ENCODE measurements at places on chromosomes 11 and 22. TPM values are rescaled to one million over a fixed set of nuclear protein-coding genes. Genes with fewer than 3 reads are reported as not detected.

OR4A16 gene
- not detected for total RNA-seq

PRRG4 gene
- total RNA-seq = 0.17 TPM

OR56A1 gene
- total RNA-seq = not detected

NAV2 gene
- 9.0 TPM for total RNA-seq

GAS2 gene
- 2.6 TPM for total RNA-seq

FGF4 gene
- not detected for total RNA-seq

NRXN2 gene
- 0.73 TPM for total RNA-seq

MYBPC3 gene
- 0.46 TPM for total RNA-seq

DNA sequence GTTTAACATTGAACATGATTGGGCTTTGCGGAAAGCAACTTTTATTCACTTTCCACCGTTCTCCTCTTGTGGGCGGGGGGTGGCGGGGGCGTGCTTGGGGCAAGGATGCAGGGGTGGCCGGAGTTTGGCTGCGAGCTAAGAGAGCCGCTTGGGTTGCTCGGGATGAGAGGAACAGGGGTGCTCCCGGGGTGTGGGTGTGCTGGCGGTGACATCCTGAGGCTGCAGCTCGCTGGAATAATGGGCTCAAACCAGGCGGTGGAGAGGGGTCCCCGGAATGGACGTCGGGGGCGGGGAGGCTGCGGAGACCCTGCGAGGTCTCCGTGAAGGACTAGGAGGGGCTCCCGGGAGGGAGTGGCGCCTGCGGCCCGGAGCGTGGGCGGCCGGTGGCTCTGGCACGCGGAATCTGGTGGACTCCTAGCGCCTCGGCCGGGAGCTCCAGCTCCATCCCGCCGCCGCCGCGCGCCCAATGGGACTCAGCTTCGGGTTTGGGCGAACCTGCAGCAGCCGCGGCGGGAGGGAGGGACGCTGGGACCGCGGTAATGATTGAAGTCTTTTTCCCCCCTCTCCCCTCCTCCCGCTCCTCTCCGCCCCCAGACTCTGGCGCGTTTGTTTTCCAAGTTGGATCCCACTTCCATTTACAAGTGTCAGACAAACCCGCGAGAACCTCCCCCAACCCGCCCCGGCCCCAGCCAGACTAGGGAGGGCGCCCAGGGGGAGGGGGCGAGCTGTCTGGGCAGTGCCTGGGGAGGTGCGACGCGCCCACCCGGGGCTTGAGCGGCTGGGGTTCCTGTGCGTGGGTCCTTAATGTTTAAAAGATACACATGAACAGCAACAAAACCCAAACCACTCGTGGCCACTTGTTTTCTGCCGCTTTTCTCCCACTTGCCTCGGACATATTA lies 2.0 kb downstream of the FAT3 start:
- peaks cover 49% of the 10 kb centered on the region for H3K27me3 ChIP-seq
- no peak overlapping the region for H3K4me3 ChIP-seq
- DNase-seq = no peak
- no peaks in the 10 kb centered on the region for H3K36me3 ChIP-seq
- H3K27ac ChIP-seq = no peak overlapping the region
- H3K4me1 ChIP-seq = no peaks in the 10 kb centered on the region

- peaks cover 42% of the 10 kb centered on the region for H3K4me1 ChIP-seq
- no peak for DNase-seq
- peak overlapping the region; percentile 86 for H3K4me3 ChIP-seq
- H3K27ac ChIP-seq = peak overlapping the region; percentile 66
- peaks cover 3% of the 10 kb centered on the region for H3K36me3 ChIP-seq
Measured at GRCh38 chr11:47981667-47982404, 1.5 kb downstream of the PTPRJ start.

DNA sequence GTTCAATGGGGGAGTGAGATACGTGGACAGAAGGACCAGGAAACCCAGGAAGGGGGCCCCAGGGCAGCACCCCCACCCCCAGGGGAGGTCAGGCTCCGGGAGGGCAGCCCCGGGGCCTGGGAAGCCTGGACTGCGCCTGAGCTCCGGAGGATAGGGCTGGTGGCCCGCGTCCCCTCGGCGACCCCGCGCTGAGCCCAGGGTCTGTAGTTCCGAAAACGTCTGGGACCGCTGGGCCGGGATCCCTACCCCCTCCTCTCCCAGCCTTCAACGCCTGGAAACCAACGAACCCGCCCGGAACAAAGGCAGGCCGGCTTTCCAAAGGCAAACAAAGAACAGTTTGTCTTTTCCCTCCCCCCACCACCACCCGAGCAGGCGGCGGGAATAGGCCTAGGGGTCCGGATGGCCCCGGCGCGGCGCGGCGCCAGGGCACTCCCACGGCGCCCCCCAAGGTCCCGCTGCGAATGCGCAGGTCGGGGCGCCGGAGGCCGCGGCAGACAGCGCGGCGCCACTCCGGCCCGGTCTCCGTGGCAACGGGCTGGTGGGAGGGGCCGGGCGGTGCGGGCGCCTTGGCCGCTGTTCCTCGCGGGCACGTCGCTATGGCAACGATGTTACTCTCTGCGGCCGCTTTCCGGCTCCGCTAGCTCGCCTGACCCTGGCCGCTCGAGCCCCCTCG lies 58.5 kb downstream of the IGLL1 start:
- DNase-seq = peak; percentile 80
- H3K4me1 ChIP-seq = peaks cover 6% of the 10 kb centered on the region
- no peak overlapping the region for H3K27ac ChIP-seq
- H3K4me3 ChIP-seq = peak overlapping the region; percentile 69
- H3K36me3 ChIP-seq = no peaks in the 10 kb centered on the region

- H3K4me3 ChIP-seq = no peak overlapping the region
- no peak overlapping the region for H3K27ac ChIP-seq
- DNase-seq = no peak
- H3K36me3 ChIP-seq = no peaks in the 10 kb centered on the region
- H3K4me1 ChIP-seq = no peaks in the 10 kb centered on the region
Measured at GRCh38 chr11:122030286-122030685, 85.7 kb downstream of the BLID start.

DNA sequence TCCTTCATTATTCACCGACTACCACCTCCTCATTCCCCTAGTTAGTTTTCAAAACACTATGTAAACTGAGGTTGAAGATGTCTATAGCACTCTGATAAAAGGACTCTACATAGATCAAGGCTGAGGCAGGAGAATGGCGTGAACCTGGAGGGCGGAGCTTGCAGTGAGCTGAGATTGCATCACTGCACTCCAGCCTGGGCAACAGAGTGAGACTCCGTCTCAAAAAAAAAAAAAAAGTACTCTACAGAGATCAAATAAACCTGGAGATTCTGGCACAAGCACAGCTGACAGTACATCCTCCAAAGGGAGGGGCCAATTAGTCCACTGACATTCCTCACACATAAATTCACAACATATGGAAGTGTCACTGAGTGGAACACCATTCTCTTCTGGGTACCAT lies 31.0 kb downstream of the TSG101 start:
- H3K27ac ChIP-seq = peak overlapping the region; percentile 70
- H3K4me1 ChIP-seq = peaks cover 14% of the 10 kb centered on the region
- H3K36me3 ChIP-seq = peaks cover 76% of the 10 kb centered on the region
- H3K27me3 ChIP-seq = no peaks in the 10 kb centered on the region
- no peak overlapping the region for H3K4me3 ChIP-seq

- peaks cover 97% of the 10 kb centered on the region for H3K4me1 ChIP-seq
- H3K4me3 ChIP-seq = no peak overlapping the region
- H3K36me3 ChIP-seq = peaks cover 35% of the 10 kb centered on the region
- no peak for DNase-seq
Measured at GRCh38 chr11:128711136-128711535, 17.3 kb downstream of the FLI1 start.

DNA sequence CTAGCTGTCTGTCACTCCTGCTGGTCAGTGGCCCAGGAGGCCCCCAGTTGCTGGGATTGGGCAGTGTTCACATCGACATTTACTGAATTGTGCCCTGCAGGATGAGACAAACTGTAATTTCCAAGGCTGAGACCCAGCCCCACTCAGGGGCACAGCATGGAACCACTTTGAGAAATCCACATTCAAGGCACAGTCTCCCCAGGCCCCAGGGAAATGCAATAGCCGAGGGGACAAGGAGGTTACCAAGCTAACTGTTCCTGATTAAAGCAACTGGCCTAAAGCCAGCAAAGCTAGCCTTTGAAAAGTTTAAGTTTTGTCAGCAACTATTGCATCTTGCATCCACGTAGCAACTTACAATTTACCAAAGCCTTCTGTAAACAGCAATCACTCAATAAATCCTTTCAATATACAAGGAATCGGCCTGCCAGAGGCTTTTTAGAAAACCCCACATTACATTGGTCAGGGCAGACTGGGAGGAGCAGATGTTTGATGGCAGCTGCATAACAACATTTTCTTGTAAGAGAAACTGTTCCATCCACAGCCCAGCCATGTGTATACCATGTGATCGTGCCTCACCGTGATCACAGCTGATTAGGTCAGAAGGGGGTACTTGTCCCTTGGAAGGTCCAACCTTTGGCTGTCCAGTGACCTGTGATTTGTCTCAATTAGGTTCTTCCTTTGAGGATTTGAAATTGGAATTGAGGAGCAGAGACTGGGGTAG lies 103.9 kb downstream of the TENM4 start:
- no peak overlapping the region for H3K27ac ChIP-seq
- no peaks in the 10 kb centered on the region for H3K36me3 ChIP-seq
- no peak overlapping the region for H3K4me3 ChIP-seq
- H3K4me1 ChIP-seq = no peaks in the 10 kb centered on the region

DNA sequence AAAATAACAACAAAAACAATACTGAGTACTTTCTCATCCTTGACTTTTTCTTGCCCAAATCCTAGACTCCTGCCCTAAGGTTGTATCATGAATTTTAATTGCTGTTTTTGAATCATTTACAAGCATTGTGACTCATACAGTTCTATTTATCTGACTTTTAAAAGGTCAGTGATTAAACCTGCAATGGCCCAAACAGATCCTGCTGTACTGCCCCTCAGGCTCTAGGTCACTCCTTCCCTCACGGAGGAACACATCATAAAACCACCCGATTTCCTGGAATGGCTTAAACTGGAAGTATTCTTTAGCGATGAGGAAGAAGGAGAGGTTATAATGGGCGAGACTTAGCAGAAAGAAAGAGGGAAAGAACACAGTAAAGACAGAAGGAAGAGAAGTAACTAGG lies 12.3 kb downstream of the ARFGAP3 start:
- DNase-seq = no peak
- no peaks in the 10 kb centered on the region for H3K27me3 ChIP-seq
- peaks cover 54% of the 10 kb centered on the region for H3K36me3 ChIP-seq

DNA sequence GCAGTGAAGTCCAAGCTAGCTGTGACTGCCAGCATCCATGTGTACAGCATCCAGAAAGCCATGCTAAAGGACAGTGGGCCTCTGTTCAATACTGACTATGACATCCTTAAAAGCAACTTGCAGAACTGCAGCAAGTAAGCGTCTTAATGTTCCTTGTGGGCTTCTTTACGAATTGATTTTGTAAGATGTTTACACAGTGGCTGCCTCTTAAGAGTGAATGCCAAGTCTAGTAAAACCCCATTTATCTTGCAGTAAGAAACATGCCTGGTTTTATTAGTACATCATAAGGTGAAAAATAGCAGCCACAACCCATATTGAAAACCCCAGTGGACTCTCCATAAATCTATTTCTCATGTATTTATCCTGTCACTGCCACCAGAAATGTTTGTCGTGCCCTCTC lies 20.5 kb downstream of the POLD3 start:
- no peak for DNase-seq
- H3K36me3 ChIP-seq = peaks cover 30% of the 10 kb centered on the region
- H3K4me3 ChIP-seq = no peak overlapping the region

DNA sequence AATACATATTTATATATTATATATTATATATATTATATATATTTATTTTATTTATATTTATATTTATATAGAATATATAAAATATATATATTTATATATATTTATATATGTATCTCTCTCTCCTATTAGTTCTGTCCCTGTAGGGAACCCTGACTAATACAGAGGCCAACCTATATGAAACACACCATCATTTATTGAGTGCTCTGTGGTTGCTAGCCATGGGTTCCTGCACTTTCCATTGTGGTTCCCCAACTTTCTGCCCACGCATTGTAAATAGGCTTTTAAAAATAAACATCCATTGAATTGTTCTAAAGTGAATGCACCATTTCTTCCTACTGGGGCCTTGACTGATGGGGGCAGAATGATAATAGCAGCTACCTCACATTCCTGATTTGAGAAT lies 93.8 kb upstream of the SESN3 start:
- no peak overlapping the region for H3K4me3 ChIP-seq
- DNase-seq = no peak
- no peak overlapping the region for H3K27ac ChIP-seq
- no peaks in the 10 kb centered on the region for H3K27me3 ChIP-seq
- peaks cover 6% of the 10 kb centered on the region for H3K4me1 ChIP-seq
- no peaks in the 10 kb centered on the region for H3K36me3 ChIP-seq

GRCh38 chr22:38468443-38469305 lies 778 bp downstream of the KDELR3 start:
- no peak for DNase-seq
- H3K4me3 ChIP-seq = peak overlapping the region; percentile 72
- H3K4me1 ChIP-seq = peaks cover 9% of the 10 kb centered on the region
- H3K27ac ChIP-seq = no peak overlapping the region

GRCh38 chr22:32482708-32483107 lies 8.1 kb downstream of the FBXO7 start:
- no peaks in the 10 kb centered on the region for H3K27me3 ChIP-seq
- H3K4me1 ChIP-seq = peaks cover 28% of the 10 kb centered on the region
- H3K36me3 ChIP-seq = peaks cover 58% of the 10 kb centered on the region
- no peak overlapping the region for H3K4me3 ChIP-seq
- DNase-seq = no peak

GRCh38 chr11:8699903-8700302 lies 17.3 kb downstream of the RPL27A start:
- no peaks in the 10 kb centered on the region for H3K27me3 ChIP-seq
- H3K4me1 ChIP-seq = peaks cover 9% of the 10 kb centered on the region
- H3K4me3 ChIP-seq = no peak overlapping the region
- no peak for DNase-seq
- H3K36me3 ChIP-seq = no peaks in the 10 kb centered on the region

DNA sequence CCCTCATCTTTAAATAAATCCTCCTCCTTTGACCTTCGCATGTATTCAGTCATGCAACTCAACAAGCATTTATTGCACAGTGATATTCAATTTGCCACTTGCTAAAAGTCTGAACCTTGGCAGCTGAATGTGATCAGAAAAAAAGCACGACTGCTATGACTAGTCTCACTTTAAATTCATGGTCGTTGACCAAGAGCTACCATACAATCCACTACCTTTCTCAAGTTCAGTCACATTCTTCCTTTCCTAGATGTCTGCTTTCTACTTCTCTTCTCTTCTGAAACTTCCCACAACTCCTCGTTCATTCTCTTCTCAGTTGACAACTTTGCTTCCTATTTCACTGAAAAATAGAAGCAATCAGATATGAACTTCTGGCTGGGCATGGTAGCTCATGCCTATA lies 2.0 kb upstream of the SAA1 start:
- H3K36me3 ChIP-seq = no peaks in the 10 kb centered on the region
- H3K27ac ChIP-seq = no peak overlapping the region
- H3K4me1 ChIP-seq = peaks cover 16% of the 10 kb centered on the region

Measured in activated B cell treated with CpG ODN at 0.5 μM for 24 hours (primary cell).